GM20000 (cell line): ENCODE measurements at places on chromosomes 3 and 15.

GRCh38 chr3:160402221-160403027 is 3.0 kb downstream of the SMC4 start:
- no peak for DNase-seq

DNA sequence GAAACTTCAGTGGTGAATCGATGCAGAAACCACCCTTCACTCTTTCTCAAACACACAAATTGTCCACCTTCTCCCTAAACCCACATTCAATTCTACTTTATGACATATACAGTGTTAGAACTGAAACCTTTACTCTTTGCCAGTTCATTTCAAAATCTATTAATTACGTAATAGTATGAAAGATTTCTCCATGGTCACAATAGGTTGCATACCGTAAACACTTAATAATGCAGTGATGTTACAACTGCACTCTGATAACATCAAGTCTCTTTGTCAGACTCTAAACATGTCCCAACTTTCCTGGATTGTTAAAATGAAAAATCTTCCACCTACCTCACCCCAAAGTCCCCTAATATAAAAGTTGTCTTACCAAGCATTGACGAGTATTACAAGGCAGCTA is 111.8 kb upstream of the PROK2 start:
- DNase-seq: no peak

- DNase-seq: no peak
These were observed 215.2 kb upstream of the BCHE start for GRCh38 chr3:166052440-166052839.

DNA sequence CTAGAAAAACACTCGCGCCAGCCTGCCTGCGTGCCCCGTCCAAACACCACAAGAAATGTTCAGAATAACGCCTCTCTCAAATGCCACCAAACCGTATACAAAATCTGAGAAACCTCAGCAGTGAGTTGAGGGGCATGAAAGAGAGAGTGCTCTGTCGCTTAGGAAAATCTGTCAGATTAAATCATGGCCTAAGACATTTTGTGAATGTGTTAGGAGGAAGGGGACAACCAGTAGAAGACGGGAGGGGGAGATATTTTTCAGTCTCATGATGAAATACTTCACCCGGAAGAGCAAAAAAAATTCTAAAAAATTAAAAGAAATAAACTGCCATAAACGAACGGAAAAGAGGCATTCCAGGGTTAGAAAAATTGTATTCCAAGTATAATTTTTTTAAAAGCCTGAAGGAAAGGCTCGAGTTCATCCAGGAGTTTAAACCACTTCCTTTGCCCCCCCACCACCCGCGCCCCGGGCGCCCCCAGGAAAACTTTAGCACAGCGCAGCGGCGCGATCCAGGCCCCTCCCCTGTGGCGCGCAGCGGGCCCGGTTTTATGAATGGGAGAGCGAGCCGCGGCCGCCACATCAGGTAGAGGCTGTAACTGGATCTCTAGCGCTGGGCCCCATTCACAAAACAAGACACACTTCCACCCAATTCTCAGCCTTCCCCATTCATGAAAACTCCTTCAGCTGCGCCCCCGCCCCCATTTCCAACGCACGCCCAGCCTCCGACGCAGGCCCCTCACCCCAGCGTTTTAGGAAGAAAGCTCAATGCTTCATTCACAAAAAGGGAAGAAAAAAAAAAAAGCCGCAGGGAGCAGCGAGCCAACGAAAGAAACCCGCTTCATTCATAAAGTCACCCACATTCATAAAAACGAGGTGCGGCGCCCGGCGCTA is 1.4 kb downstream of the ETV5 start:
- peak; percentile 74 for DNase-seq

- DNase-seq: no peak
These were observed 220.1 kb upstream of the RORA start for GRCh38 chr15:61449186-61449702.

DNA sequence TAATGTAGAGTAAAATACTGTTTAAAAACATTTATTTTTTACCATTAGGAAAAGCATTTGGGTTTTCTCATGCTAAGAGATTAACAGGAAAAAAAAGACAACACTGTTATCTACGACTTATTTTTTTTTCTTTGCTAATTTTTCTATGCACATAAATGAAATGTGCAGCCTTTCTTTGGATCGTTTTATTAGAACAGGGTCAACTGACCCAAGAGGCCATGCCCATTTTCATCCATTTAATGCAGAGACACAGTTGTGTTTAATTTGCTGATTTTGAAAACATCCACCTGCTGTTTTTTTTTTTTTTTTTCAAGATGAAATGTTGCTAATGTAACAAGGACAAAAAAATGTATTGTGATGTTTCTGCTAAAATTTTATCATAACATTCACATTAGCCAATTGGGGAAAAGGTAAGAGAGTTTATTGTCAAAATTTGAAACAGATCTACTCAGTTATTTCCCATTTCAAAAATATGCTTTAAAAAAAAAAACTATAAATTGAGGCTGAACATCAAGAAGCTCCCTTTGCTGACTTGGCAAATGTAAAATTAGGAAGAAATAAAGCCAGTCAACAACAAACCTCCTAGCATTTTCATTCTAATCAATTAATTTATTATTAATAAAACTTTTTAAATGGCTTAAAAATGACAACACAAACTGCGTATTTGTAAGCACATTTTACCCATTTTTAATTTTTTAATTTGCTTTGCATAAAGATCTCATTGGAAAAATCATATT is 485.2 kb downstream of the ROBO2 start:
- no peak for DNase-seq

- no peak for DNase-seq
These were observed 461.1 kb upstream of the TBL1XR1 start for GRCh38 chr3:177658354-177658753.

GRCh38 chr3:113454630-113455029 is 13.3 kb upstream of the CFAP44 start:
- no peak for DNase-seq

GRCh38 chr15:78129751-78130287 is 1.4 kb downstream of the CIB2 start:
- DNase-seq: peak; percentile 35

DNA sequence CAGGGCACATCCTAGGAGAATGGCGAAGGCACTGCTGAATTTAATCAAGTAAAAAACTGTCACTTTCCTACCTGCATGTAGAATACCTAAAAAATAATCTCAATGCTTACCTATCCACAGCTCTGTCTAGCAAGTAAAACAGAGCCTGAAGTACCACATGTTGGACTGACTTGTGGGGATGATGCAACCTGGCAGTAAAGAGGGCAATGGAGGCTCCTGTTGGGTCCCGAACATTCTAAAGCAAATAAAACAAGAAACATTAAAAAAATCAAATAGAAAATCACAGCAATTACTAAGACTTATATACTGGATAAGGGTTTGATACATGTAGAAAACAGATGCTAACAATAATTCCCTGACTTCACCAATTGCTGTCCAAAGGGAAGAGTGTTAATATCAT is 56.1 kb downstream of the PTPN9 start:
- no peak for DNase-seq

DNA sequence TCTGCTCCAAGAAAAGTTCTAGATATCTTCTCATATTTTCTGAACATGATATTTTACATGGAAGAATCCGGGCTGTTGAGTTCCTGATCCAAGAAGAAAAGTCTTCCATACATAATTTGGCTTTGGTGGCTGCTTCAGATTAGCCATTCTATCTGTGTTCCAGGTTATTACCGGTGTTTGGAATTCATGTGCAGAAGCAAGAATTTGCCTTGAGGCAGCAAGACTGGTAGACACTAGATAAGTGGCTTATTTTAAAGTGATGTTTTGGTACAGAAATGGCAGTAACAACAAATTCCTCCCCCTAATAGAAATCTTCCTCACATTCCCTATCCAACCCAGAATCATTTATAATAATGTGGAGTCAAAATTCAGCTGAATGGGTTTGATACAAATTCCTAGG is 29.2 kb downstream of the MITF start:
- no peak for DNase-seq

DNA sequence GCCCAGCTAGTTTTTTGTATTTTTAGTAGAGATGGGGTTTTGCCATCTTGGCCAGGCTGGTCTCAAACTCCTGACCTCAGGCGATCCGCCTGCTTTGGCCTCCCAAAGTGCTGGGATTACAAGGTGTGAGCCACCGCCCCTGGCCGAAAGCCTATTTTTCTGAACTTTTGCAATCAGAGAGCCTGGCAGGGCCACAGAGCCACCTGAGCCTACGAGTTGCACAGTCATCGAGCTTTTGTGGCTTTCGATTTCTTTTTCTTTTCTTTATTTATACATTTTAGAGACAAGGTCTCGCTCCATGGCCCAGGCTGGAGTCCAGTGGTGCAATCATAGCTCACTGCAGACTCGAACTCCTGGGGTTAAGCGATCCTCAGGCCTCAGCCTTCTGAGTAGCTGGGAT is 140.4 kb downstream of the NSMCE3 start:
- no peak for DNase-seq

GRCh38 chr15:60889491-60889890 is 339.6 kb downstream of the RORA start:
- DNase-seq: no peak

- no peak for DNase-seq
These were observed 223.5 kb downstream of the DTWD1 start for GRCh38 chr15:49844390-49844789.

DNA sequence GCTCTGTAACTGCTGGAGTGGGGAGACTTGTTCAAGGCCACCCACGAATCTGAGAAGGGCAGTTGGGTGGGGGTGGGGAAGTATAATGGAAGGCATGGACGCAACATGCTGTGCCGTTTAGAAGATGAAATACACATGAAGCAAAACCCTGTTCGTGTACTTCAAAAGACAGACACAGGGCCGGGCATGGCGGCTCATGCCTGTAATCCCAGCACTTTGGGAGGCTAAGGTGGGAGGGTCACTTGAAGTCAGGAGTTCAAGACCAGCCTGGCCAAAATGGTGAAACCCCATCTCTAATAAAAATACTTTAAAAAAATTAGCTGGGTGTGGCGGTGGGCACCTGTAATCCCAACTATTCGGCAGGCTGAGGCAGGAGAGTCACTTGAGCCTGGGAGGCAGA is 36.9 kb upstream of the SFMBT1 start:
- no peak for DNase-seq
